ENCODE measurements at places on chromosomes 1 and 21.

- no peak for DNase-seq
Measured at GRCh38 chr1:213327017-213327667, 276.1 kb downstream of the RPS6KC1 start.

DNA sequence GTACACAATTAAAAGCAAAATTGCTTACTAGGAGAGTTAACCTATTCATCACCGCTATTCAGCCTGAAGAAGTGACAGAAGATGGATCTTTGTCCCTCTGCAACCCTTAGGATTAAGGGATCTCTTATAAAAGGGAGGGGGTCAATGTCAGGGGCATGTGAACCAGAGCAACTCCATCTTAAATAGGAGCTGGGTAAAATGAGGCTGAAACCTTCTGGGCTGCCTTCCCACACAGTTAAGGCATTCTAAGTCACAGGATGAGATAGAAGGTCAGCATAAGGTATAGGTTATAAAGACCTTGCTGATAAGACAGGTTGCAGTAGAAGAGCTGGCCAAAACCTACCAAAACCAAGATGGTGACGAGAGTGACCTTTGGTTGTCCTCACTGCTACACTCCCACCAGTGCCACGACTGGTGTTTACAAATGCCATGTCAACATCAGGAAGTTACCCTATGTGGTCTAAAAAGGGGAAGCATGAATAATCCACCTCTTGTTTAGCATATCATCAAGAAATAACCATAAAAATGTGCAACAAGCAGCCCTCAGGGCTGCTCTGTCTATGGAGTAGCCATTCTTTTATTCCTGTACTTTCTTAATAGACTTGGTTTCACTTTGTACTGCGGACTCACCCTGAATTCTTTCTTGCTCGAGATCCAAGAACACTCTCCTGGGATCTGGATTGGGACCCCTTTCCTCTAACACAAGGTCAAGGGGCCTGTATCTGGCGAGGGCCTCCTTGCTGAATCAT, 35.3 kb upstream of the NEK2 start:
- no peak for DNase-seq

GRCh38 chr1:153649863-153650235, 8.7 kb upstream of the SNAPIN start:
- no peak for DNase-seq

DNA sequence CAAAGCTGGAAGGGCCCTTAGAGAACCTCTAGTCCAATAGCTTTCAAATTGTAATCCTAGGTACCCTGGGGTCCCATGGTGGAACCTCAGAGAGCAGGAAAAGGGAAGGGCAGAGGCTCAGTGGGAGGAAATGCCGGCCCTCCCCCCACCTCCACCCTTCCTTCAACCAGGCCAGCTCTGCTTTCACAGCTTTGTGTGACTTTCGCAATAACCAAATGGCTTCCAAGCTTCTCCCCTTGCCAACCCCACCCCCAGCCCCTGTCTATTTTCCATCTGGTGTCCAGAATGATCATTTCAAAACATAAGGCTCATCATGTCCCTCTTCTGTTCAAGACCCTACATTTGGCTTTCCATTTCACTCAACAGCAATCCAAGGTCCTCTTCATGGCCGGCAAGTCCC, 74.4 kb downstream of the CD58 start:
- no peak for DNase-seq

- no peak for DNase-seq
Measured at GRCh38 chr21:34636961-34637360, 22.0 kb upstream of the RCAN1 start.

- no peak for DNase-seq
Measured at GRCh38 chr21:35603494-35603893, 456.8 kb downstream of the SETD4 start.

DNA sequence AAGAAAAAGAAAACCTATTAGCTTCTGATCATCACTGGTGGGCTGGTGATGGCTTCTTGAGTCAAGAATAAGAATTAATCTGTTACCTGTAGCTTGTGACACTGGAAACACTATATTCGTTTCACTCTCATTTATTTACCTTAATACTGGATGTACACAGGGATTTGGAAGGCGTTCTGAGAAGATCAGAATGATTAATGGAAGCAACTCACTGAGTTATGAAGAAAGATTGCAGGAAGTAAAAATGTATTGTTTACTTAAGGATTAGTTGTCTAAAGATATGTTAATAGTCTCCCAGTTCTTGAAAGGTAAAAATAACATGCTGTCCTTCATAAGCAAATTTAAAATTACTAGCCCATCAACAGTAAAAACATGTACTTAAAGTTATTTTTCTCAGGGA, 644.9 kb upstream of the NCAM2 start:
- DNase-seq = no peak

- peak; percentile 8 for DNase-seq
Measured at GRCh38 chr1:235423214-235423652, 56.0 kb downstream of the TBCE start.

- DNase-seq = no peak
Measured at GRCh38 chr1:56304975-56305374, 274.4 kb downstream of the PLPP3 start.

GRCh38 chr1:8813016-8813763, 4.2 kb downstream of the RERE start:
- no peak for DNase-seq

DNA sequence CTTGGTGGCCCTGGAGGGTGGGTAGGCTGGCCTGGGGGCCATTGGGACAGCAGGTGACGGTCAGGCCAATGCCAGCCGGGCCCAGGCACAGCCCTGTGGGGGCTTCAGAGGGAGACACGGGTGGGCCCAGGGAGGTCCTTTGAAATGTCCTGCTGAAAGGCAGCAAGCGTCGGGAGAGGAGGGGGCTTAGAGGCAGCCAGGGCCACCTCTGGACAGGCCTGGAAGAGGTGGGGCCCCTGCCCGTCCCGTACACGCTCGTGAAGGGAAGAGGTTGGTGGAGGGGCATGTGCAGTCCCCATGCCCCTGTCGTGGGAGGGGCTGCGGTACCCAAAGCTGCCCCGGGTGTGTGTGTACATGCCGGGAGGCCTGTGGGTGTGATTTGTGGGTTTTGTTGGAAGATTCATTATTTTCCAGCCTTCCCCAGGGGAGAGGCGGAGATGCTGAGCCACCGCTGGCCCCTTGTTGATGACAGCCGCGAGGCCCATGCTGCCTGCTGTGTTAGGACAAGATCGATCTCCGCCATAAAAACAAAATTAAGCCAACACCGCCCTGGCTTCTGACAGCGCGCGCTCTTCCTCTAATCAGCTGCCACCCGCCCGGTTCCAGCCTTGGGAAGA, 3.4 kb upstream of the PLCH2 start:
- no peak for DNase-seq

GRCh38 chr1:99919220-99919619, 50.6 kb upstream of the SLC35A3 start:
- no peak for DNase-seq

DNA sequence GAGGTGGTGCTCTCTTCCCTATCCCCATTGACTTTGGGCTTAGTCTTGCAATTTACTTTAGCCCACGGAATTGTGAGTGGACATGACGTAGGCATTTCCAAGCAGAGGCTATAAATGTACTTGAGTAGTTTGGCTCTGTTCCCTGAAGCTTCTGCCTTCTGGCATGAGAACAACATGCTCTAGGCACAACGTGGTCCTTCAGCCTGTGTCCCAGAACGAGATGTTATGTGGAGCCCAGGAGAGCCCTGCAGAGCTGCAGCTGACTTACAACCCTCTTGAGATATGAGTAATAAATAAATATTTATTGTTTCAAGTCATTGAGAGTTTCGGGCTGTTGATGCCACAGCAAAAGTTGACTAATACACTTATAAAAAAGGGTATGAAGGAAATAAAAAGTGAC, 105.2 kb upstream of the HMGB4 start:
- no peak for DNase-seq

GRCh38 chr21:35211782-35212181, 162.7 kb upstream of the RUNX1 start:
- no peak for DNase-seq

DNA sequence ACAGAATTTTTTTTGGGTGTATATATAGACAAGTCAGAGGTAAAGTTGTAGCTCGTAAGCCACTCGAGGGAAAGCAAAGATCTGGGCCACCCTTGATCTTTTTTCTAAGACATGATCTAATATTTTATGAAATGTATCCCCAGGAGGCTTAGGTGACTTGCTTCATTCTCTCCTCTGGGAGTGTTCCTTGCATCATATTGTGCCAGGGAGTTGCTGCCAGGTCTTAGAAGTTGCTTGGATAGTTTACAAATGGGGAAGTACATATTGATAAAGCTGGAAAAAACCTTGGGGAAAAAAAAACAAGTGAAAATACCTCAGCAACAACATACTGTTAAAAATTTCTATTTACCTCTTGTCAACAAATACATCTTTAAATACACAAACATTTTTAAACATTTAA, 110.9 kb upstream of the CYYR1 start:
- DNase-seq = no peak

GRCh38 chr1:5494518-5494917, 497.7 kb downstream of the NPHP4 start:
- no peak for DNase-seq

- DNase-seq = no peak
Measured at GRCh38 chr1:39333296-39333695, 128.8 kb downstream of the MACF1 start.

DNA sequence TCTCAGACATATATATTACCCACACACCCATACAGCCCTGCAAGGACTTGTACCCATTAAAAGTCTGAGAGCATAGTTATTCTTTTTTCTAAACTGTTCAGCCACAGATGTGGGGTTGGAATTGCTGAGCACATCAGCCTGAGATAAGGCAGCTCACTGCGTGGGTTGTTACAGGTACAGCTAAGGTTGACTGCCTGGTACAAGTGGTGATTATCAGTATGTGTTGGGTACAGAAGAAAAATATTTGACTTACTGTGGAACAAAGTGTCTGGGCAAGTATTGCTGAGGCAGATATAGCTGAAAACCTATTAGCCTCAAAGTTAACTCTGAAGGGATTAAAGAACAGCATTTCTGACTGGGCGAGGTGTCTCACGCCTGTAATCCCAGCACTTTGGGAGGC, 5.0 kb downstream of the STX12 start:
- DNase-seq = no peak

GRCh38 chr1:179327679-179328078, 34.1 kb downstream of the SOAT1 start:
- no peak for DNase-seq

- no peak for DNase-seq
Measured at GRCh38 chr1:10678852-10679251, 117.6 kb downstream of the CASZ1 start.

DNA sequence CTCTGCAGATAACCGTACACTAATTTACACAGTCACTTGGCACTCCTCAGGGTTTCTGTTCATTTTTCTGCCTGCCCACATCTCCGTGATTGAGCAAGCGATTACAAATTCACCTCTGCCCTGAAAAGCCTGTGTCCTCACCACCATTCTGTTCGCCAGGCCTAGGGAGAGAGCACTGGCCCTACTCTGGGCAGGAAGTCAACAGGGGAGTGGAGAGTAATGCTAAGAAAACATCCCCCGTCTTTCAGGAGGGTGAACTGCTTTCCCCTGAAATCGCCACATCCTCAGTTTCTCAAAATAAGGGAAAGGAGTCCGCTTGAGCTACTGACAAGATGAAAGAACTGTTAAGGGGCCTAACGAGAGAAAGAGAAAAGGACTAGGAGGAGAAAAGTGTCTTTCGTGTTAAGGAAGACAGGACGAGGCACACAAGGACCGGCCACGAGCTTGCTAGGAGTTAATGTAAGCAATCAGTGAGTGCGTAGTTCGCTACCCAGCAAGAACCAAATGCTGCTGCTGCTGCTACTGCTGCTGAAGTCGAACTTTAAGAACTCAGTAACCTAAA, 632 bp downstream of the PEX19 start:
- DNase-seq = peak; percentile 9

DNA sequence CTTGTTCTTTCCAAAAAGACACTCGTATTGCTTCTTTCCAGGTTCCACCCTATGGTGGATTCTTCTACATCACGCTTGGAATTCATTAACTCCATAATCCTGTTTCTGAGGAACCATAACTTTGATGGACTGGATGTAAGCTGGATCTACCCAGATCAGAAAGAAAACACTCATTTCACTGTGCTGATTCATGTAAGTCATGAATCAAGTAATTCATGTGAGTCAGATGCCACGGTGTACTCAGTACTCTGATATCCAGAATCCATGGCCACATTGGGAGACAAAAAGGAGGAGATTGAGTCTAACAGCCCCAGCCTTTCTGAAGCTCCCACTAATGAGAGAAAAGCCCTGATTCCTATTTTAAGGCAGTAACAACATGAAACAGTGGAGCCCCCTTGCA, 7.4 kb downstream of the CHI3L2 start:
- DNase-seq = no peak

- no peak for DNase-seq
Measured at GRCh38 chr1:31696242-31696641, 7.6 kb downstream of the COL16A1 start.

DNA sequence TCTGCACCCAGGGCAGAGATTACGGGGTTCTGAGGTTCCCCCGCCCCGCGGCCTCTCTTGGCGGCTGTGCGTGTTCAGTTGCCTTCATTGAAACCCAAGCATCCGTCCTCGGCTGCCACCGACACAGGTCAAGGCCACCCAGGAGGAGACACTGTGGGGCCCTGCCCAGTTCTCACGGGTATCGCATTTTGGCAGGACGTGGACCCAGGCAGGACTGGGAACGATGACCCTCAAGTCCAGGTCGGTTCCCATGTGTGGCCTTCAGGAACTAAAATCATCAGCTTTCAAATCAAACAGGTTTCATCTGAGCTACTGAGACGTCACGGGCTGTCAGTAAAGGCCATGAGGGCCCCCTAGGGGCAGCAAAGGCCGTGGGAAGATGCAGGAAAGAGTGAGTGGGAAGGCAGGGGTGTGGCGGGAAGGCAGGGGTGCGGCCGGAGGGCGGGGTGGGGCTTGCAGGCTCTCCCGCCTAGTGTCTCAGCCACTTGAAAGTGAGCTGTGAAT, 7.0 kb upstream of the C1orf174 start:
- DNase-seq = peak; percentile 48

GRCh38 chr1:177615251-177615650, 354.6 kb downstream of the SEC16B start:
- no peak for DNase-seq

GRCh38 chr21:29302359-29302875, 3.7 kb downstream of the BACH1 start:
- no peak for DNase-seq

DNA sequence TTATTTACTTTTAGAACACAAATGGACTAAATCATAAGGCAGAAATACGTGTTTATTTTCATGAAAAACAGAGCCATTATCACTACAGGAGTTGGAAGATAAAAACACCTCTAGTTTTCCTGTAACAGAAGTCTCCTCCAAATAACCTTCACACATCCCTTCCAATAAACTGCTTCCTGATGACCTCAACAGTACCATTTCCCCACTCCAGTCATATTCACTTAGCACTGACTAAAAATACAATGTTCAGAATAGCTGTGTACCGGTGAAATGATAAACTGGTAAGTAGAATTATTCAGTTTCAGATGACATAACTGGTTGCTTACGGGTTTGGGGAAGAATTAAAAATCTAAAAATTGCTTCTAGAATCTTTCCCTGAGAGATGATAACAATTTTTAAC, 137.9 kb downstream of the DENND1B start:
- DNase-seq = no peak

DNA sequence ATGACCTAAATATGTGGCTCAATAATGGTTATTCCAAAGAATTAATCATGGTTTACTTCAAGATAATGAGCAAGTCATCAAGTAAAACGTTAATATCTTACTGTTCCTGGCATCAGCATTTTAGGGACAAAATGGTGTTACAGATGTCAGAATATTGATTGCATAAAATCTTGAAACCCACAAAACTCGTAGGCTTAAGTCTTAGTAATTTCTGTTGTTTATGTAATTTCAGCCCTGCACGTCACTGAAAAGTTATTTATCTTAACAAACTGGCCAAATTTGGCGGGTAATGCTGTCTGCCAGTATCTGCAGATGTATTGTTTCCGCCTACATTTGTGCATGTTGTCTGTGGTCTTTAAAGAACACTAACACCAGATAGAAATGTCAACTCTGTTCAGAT, 25.8 kb downstream of the CDC7 start:
- DNase-seq = no peak
